ENCODE measurements at places on chromosomes 1 and 21.

GRCh38 chr1:182340233-182341058, 51.1 kb downstream of the GLUL start:
- no peak for DNase-seq

GRCh38 chr1:147287133-147287865, 44.8 kb downstream of the CHD1L start:
- DNase-seq: no peak

DNA sequence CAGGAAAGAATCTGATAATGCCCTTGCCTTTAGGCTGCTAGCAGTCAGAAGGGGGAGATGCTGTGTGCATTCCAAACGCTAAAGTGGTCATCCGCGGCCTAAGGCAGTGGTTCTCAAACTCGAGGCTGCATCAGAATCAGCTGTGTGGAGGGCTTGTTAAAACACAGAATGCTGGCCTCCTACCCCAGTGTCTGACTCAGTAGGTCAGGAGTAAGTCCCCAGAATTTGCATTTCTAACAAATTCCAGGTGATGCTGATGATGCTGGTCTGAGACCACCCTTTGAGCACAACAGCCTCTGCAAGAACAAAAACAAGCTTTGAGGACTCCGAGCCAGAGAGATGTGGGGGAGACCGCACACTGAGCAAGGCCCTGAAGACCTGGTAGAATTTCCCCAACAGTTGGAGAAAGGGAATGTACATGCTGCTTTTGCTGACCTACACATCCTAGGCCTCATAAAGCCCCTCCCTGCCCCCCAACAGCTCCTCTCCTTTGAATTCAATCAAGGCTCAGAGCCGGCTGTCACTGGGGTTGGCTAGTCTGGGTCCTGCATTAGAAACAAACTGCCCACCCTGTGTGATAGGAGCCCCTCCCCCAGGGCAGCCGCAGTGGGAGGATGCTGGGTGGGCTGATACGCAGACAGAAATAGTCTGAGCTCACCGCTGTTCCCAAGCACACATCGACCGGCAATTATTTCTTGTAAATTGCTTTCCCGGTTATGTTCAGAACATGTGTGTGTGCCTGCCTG, 27.1 kb downstream of the SHISAL2A start:
- DNase-seq: no peak

GRCh38 chr1:90074137-90074536, 79.2 kb downstream of the ZNF326 start:
- DNase-seq: no peak

DNA sequence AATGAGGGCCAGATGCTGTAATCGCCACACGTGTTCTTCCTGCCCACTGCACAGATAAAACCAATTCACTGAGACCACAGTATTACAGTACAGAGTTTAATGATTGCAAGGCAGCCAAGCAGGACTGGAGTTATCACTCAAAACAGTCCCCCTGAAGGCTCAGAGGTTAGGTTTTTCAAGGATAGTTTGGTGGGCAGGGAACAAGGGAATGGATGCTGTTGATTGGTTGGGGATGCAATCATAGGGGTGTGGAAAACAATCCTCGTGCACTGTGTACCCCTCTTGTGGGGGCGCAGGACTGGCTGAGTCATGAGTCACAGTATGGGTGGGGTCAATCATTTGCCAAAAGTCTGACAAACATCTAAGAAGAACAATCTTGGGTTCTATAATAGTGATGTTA, 12.4 kb upstream of the USP1 start:
- no peak for DNase-seq

DNA sequence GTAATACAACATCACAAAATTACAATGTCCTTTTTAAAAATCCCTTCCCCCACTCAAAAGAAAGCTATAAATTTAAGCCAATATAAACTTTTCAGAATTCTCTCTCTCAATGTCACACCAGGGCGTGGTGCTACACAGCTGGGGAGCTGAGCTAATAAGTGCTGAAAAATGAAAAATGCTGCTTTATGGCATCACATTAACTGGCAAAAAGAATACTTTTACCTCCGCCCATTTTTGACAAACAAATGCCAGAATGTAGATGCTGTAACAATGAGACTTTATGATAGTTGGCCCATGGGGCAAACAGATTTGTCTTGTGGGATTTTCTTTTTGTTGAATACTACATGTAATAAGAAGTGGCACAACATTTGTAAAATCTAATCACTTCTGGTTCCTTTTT, 12.7 kb upstream of the LYPLAL1 start:
- no peak for DNase-seq

- no peak for DNase-seq
Measured at GRCh38 chr21:39968010-39968409, 100.8 kb downstream of the PCP4 start.

DNA sequence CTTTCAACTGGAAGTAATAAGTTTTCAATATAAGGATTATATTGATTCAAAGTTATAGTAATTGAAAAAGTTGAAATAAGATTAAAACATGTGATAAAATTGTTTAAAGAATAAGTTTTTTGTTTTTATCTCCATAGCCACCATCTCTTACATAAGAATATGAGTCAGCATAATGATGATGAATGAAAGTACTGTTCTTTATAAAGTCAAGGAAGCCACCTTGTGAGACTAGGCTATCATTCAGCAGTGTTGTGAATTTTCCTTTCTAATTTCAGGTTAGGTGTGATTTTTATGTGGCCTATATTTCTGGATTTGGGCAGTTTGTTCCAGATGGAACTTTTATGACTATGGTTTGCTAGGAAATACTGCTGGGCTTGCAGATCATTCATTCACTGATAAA, 22.4 kb upstream of the ASB17 start:
- DNase-seq: no peak

DNA sequence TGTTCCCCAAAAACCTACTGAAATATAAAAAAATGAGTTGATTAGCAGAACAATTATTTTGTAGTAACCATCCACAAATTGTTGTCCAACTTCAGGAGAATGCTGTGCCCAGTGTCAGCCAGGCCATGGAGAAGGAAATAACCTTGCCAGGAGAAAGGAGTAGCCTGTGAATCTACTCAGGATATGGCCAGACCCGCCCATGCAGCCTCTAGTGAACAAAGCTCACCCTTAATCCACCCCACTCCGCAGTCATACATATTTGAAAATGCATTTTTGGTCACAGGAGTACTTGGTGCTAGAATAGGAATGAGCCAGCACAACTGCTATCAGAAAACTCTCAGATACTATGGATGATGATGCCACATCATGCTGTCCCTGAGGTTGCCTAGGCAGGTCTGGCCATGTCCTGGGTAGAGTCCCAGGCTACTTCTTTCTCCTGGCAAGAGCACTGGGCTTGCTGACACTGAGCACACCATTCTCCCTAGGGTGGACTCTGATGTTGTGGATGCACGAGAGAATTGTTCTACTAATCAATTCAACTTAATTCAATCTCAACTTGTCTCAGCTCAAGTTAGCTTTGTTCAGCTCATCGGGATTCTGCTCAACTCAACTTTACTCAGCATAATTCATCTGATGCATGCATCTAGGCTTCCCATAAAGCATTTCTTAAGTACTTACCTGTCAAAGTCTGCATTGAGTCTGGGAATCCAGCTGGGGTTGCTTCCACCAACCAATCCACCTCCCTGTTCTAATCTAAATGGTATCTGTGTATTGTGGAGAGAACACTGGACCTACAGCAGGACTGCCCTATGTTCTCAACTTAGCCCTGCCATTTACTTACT, 18.2 kb downstream of the STYXL2 start:
- DNase-seq: no peak

GRCh38 chr1:92511541-92511940, 24.8 kb upstream of the GFI1 start:
- DNase-seq: no peak

DNA sequence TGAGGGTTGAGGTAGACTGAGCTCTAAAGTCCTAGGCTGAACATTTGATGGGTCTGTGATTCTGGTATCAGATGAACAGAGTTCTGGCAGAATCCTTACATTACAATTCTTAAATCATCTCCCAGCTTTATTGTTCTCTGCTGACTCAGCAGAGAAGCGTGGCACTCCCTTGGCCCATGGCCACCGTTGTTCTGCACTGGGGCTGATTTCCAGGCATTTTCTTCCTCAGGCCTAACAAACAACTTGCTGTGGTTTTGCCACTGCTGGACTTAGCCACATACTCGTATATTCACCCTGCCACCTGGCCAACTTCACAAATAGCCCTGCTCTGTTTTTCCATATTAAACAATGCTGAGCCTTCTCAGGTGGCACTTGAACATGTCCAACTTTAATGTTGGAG, 223.2 kb downstream of the TNR start:
- DNase-seq: no peak

DNA sequence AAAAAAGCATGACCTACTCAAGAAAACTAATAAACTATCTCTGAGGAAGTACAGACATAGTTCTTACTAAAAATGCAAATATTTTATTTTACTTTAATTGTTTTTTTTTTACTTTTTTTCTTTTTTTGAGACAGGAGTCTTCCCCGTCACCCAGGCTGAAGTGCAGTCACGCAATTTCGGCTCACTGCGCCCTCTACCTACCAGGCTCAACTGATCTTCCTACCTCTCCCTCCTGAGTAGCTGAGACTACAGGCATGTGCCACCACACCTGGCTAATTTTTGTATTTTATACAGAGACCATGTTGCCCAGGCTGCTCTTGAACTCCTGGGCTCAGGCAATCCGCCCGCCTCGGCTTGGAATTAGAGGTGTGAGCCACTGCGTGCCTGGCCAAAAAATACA, 1263.1 kb downstream of the KCNT2 start:
- no peak for DNase-seq

DNA sequence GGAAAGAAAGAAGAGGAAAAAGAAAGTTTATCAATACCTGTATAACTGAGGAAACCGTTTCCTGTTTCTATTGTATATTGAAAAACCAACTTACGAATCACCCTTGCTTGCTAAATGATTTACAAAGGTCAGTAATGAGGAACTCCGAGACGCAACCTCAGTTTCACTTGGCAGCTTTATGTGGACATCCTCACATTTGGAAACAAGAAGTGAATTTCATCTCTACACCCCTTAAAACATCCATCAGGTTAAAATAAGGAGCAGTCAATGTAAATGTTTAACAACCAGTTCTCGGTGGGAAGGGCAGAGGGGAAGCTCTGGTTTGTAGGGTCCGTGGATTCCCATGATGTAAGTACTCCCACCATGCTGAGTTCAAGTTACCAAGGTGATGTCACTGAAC, 481.7 kb upstream of the RUNX1 start:
- no peak for DNase-seq

DNA sequence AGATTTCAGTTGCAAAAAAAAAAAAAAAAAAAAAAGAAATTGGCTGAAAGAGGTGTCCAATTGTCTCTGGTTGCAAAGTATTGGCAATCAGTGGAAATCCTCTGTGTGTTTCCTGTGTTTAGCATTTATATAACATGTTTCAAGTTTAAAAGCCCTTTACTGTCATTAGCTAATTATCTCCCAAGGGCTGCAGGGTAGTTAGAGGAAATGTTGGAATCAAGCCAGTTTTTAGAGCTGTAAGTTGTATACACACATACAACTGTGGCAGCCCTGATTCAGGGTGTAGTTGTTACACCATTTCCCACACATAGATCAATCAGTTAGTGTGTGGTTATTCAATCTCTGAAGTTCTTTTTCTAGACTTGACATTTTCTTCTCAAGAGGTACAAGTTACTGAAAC, 8.9 kb upstream of the ZNF326 start:
- DNase-seq: no peak
